ENCODE measurements at places on chromosomes 7 and 10.

DNA sequence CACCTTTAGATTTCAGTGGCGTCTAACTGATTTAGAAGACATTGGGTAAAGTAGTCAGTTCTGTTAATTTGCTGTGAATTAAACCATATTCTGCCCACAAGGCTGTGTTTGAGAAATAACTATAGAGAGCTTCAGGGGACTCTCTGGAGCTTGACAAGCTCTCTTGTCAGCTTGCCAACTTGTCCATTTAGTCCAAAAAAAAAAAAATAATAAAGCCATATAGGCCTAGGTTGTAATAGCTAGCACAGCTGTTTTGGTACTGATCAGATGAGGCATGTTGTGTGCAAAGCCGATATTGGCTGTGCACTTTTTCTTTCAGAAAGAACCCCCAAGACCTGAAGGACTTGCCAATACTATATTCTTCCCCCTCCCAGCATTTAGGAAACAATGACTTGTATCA lies 20.2 kb upstream of the ZNF282 start:
- DNase-seq = no peak

- DNase-seq = no peak
These were observed 233.7 kb downstream of the PTEN start for GRCh38 chr10:88097092-88097516.

GRCh38 chr10:51313773-51314478 lies 239.6 kb downstream of the PRKG1 start:
- DNase-seq = no peak

DNA sequence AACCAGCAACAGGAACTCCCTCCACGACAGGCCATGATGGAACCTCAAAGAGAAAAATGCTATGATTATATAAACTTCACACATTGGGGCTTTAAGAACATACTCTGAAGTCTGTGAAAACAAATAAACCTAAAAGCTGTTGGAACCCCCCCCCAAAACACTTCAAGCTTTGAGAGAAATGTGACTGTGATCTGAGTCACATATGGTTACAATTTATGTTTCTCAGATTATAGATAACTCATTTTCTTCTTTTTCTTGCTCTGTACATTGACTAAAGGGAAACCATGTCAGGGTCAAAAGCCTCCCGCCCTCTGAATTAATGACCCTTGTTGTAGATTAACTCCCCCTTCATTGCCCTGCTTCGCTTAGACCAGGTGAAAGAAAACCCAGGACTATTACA lies 15.8 kb downstream of the VOPP1 start:
- no peak for DNase-seq

- no peak for DNase-seq
These were observed 295.9 kb downstream of the PTEN start for GRCh38 chr10:88159127-88159829.

GRCh38 chr7:45918556-45918955 lies 2.5 kb downstream of the IGFBP3 start:
- DNase-seq = no peak

DNA sequence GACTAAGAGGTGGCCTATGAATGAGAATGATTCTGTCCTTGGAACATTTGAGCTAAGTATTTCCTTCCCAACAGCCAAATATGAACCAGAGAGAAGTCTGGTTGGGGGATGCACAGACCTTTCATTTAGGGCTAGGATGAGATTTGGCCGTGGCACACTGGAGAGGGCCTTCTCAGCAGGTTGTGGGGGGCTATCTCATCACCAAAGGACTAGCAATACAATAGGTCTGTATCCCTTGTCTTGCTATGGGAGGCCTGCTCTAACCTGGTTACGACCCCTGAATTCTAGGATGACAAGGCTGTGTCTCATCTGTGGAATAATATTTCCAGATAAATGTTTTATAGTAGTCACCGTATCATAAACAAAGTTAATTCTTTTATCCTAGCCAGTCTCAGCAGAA lies 133.0 kb downstream of the CHRM2 start:
- no peak for DNase-seq

- no peak for DNase-seq
These were observed 180.3 kb upstream of the HDAC9 start for GRCh38 chr7:18315241-18315640.

DNA sequence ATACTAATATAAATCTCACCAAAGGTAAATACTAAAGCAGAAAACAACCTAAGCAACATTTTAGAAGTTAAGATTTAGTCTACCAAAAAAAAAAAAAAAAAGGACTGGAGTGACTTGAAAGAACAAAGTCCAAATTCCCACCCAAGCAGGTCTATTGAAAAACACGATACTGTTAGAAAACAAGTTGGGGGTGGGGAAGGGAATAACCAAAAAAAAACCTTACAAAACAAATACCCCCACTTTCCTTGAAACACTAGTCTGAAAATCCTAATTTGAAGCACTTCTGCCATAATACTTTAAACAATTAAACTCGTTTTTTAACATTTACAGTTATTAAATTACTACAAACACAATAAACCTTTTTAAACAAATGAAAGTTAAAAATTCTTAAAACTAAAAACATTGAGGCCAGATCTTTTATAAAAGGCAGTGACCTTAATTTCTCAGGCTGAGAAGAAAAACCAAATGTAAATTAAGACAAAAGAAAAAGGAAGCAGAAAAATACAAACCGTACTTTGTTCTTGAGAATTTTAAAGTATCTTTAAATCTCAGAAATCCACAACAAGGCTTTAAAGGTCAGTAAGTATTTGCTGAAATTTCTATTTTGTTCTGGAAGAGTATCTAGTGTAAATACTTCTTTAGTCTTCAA lies 135.1 kb downstream of the NRBF2 start:
- DNase-seq = peak; percentile 48

DNA sequence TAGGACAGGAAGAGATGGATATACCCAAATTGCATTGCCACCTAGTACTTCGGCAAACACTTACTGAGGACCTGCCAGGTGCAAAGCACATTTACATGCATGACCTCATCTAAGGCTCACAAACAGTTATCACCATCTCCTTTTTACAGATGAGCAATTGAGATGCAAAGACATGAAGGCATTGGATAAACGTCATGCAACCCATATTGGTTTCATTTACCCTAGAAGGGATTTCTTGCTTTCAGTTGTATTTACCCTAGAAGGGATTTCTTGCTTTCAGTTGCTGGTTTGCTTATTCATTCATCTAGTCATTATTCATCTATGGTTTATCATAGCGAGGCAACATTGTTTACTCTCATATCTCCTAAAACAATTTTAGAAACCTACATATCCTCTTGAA lies 52.2 kb downstream of the STEAP1B start:
- DNase-seq = no peak

DNA sequence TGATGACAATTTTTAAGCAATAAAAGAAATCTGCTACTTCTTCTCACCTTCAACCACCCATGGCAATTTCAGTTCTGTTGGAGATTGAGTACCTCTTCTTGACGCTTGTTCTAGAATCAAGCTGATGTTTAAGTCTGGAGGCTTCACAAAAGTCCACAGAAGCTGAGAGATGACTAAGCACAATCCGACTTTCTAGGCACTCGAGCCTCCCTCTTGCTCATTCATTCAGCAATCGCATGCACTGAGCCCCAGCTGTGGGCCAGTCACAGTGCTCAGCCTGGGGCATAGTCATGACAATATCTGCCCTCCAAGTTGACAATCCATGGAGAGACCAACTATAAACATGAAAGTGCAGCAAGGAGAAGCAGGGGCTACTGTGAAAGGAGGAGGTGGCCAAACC lies 103.2 kb downstream of the IPMK start:
- no peak for DNase-seq

- DNase-seq = no peak
These were observed 53.1 kb upstream of the TM9SF3 start for GRCh38 chr10:96639899-96640298.

DNA sequence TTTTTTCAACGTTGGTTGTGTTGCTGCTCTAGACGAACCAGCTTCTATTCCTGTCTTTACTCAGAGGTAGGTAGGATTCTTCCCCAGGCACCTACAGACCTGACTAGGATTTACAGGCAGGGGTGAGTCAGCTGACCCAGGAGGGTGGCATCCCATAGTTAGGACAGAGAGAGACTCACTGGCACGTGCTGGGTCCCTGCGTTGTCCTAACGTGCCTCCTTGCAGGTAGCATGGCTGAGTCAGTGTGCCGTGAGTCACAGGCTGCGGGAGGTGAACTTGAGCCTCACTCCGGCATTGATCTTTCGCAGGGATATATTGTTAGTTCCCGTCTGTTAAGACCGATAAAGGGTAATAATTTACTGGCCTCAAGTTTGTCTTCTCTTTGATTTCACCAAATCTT lies 96.5 kb downstream of the PFKFB3 start:
- no peak for DNase-seq

DNA sequence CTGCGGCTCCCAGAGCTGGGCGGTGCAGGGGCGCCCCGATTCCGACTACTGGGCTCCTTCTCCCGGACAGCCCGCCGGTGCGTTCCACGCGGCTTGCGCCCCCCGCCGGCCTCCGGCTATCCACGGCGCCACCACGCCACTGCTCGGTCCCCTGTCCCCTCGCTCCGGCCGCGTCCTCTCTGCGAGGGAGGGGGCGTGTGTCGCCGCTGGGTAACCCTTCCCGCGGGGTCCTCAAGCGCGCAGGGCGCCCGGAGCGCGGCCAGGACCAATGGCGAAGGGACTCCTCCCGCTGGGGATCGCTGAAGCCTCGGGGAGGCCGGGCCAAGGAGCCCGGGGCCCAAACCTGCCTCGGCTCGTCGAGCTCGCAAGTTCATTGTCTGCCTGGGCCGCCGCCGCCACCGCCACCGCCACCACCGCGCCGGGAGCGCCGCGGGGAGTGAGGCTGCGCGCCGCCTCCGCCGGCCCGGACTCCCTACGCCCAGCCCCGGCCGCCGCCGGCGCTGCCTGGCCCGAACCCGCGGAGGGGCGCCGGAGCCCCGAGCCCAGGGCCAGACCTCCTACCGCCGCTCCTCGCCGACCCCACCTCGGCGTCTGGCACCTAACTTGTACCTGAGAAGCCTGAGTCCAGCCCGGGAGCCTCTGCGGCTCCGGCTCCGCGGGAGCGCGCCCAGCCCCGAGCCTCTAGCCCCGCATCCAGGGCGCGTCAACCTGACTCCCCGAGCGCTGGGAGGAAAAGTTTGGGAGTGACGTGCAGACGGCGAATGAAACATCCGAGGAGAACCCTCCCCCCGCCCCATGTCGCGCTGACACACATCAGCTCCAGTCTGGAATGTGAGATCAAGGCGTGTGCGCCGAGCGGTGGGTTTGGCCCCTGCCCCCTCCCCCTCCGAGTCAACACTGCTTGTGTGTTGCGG lies at the start of gene CHST15:
CHST15 (minus strand) TSS at position 739 of the 914 bp plus-strand sequence. CDS start 47,386 bp downstream, outside the sequence.
- DNase-seq = peak; percentile 33

DNA sequence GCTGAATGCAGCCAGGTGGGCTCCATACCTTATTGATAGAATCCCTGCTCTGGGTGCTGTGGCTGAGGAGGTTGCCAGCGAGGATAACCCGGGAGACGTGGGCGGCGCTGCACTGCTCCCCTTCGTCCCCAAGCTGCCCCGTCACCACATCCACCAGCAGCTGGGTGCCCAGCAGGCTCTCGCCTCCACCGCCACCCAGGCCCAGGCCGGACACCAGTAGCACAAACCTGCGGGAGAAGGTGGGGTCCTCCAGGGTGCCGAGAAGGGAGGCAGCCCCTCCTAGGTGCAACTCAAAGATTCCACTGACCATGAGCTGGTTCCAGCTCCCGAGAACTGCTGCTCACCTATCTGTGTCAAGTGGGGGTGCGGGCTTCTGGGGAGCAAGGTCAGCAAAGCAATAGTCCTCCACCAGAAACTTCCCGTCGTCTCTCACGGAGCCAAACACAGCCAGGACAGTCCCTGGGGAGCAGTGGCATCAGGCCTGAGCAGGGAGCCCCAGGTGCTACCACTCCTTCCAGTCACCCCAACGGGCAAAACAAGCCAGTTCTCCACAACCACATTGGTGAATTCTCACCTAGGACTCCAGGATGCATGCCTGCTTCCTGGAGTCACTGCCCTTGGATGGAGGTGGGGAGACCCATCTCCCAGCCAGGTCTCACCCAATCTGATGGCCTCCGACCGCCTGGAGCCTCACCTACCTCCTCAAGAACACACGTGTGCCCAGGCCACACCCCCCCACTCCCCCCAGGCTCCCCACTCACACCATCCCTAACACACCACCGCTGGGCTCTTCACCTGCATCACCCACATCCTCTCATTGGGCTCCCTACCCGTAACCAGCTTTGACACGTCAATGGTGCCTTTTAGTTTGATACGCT lies 6.3 kb downstream of the POLD2 start:
- no peak for DNase-seq

GRCh38 chr7:88116235-88116795 lies 103.5 kb downstream of the SRI start:
- DNase-seq = no peak

DNA sequence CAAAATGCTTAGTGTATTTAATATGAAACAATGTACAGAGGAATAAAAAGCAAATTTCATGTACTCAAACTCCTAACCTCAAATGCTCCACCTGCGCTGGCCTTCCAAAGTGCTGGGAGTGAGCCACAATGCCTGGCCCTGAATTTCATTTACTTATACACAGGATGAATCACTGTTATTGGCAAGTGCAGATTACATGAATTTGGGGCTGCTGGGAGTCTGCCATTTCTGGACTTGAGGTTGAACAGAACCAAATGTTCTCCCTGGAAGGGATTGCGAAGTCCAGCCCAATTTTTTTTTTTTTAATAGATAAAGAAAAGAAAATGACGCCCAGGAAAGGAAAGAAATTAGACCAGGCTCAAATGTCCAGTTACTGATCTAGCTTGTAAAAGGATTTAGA lies 6.8 kb upstream of the CSTF2T start:
- DNase-seq = peak; percentile 73

DNA sequence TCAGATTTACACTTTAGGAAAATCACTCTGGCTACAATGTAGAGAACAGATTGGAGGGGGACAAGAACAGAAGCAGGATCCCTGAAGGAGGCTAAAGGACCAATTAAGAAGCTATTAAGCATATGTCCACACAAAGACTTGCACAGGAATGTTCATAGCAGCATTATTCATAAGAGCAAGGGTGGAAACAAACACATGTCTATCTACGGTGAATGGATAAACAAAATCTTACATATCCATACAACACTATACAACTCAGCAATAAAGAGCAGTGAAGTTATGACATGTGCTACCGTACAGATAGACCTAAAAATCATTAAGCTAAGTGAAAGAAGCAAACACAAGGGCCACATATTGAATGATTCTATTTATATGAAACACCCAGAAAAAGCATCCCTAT lies 10.4 kb downstream of the CHCHD3 start:
- DNase-seq = no peak

DNA sequence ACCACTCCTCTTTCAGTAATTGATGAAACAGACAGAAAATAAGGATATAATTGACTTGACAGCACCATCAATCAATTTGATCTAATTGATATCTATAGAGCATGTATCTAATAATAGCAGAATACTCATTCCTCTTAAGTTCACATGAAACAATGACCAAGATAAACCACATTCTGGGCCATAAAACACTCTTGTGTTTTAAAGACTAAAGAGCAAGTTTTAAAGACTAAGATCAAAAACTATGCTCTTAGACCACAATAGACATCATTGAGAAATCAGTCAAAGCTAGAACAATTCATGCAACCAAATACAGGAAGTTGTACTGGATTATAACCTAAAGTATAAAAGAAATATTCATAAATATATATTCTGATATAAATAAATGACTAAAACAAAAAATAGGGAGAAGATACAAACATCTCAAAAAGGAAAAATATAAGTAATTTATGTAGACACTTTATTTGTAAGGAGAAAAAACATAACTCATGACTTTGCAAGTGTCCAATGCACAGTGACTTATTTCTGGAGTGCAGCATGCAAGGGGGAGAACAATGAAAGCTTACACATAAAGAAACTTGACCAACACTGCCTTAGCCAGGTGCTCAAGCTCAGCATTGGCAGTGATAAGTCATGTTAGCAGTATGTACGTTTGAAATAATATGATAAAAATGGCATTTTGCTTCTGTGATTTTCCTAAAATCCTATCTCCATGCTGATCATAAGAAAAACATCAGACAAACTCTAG lies 312.7 kb upstream of the IGFBP3 start:
- no peak for DNase-seq

GRCh38 chr10:118107541-118107940 lies 60.8 kb upstream of the RAB11FIP2 start:
- no peak for DNase-seq

Data from astrocyte of the cerebellum (primary cell).